ENCODE measurements at places on chromosomes 12 and 14.

GRCh38 chr12:12560587-12561370 is 1.9 kb downstream of the DUSP16 start:
- no peak for DNase-seq

- no peak for DNase-seq
Observed at GRCh38 chr12:67940780-67941243, 48.4 kb upstream of the IFNG-AS1 start.

DNA sequence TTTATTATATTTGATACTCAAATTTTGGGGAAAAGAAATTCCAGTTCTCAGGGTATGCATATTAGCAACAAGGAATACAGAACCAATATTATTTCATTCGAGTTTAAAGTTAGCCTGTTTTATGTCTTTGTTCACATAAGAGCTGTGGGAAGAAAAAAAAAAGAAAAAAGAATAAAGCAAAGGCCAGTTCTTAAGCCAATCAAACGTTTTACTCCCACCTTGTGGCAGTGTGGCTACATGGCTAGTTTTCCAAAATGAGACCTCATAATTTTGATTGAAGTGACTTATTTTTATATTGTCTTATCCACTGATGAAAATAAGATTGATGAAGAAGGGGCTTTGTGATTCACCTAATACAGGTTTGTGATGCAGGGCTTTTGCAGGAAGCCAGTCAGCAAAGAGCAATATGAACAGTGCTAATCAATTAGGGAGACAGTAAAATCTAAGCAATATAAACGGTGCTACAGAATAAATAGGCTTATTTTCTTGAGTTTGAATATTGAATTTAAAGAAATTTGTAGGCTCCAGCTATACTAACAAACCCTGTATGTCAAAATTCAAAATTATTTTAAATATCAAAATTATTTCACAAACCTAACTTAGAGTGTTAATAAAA is 624.1 kb upstream of the FOXG1 start:
- no peak for DNase-seq

DNA sequence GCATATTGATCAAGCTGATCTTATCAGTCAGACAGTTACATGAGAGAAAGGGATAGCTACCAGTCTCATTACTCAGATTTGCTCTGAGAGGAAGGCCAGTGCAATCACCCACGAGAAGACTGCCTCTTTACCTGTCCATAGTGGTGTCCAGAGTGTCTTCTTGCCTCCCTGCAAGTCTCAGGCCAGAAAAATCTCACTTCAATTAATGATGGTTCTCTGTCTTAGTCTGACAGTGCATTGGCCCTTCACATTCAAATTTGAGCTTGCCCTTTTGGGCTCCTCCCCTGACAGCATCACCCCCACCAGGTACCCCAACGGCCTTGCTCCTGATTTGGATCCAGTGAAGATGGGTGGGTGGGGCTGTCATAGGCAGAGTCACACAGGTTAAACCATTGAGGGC is at the start of gene AICDA:
Gene AICDA, minus strand, starts transcription at position 231 of the 400 bp plus-strand sequence. Its CDS starts 92 bp downstream, at position 139.
- DNase-seq, result no peak

DNA sequence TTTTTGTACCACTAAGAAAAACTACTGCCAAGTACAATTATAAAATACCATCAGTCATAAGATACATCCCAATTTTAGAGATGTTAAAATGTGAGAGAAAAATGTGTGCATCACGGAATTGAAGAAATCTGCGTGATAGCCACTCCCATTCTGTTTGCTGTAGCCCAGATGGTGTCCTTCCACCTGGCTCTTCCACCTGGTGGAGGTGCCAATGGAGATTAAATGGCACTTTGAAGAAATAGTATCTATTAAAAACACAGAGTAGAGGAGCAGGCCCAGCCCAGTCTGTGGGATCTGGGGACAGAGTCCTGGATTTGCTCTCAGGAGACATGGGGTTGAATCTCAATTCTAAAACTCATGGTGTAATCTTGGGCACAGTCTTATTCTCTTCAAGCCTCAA is 35.5 kb downstream of the TSPAN11 start:
- DNase-seq, result no peak

DNA sequence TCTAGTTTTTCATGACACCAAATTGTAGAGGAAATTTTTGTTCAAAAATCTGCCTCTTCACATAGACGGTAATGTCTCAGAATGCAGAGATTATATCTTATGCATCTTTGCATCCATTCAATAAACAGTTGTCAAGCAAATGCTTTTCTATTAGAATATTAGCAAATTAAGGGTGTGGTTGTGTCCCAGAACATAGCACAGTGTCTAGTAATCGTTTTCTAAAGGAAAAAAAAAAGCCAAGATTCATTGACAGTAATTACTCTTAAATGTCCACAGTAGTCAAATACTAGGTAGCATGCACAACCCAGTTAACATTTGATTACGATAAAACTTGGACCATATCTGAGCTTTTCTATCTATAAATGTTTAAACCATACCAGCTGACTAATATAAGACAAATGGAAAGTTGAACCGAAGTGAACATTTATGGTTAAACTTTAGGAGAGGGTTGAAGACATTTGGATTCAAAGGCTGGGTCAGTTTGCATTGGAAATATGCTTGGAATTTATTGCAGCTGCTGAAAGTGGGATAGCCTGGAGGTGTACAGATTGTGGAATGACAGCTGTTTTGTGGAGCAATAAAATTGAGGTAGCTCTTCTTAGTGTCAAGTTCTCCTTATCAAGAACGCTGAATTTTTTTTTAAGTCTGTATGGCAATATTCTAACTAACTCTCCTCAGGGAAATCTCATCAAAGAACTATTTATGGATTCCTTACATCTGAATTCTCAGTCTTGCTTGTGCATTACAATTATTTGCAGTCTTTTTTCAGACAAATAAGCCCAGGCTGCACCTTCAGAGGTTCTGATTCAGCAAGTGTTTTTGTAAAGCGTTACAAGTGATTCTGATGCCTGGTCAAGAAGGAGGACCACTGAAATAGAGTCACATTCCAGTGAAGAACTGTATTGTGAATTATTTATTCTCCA is 66.7 kb upstream of the ATP2B1 start:
- DNase-seq, result no peak

GRCh38 chr14:79856381-79856780 is 354.9 kb downstream of the DIO2 start:
- no peak for DNase-seq

DNA sequence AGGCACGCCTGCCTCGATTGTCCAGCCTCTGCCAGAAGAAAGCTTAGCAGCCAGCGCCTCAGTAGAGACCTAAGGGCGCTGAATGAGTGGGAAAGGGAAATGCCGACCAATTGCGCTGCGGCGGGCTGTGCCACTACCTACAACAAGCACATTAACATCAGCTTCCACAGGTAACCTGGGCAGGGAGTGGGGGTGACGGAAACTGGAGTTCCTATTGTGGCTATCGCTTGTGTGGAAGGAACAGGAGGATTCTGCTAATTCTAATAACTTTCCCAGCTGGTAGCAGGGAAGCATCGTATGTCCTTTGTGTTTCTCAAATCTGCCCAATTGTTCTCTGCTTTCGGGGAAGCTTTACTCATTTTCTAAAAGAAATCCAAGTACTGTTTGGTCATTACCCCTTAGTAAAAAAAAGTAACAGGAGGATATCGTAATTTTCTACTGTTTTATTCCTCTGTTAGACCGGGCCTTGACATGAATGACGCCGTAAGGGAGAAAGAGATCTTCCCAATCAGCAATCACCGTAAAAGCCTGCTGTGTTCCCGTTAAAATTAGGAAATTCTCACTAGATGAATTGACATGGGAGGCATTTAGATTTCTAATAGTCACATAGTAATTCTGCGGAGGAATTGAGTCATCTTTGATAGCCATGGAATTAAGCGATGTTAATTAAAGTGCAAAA is 449 bp downstream of the THAP2 start:
- DNase-seq, result no peak

DNA sequence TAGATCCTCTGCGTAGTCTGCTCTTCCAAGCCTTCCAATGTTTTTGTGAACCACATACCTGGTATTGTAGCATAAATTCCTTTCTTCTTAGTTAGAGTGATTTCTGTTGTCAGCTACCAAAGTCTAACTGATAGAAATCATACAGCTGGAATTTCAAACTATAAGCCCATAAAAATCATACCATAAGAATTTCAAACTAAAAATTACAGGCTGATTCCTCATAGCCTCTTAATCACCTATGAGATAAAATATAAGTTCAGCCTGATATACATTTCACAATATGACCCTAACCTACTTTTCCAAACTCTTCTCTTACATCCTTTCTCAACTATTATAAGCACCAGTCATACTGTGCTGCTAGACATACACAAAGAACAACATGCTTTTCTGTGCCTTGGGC is 64.8 kb downstream of the PTHLH start:
- DNase-seq, result no peak

DNA sequence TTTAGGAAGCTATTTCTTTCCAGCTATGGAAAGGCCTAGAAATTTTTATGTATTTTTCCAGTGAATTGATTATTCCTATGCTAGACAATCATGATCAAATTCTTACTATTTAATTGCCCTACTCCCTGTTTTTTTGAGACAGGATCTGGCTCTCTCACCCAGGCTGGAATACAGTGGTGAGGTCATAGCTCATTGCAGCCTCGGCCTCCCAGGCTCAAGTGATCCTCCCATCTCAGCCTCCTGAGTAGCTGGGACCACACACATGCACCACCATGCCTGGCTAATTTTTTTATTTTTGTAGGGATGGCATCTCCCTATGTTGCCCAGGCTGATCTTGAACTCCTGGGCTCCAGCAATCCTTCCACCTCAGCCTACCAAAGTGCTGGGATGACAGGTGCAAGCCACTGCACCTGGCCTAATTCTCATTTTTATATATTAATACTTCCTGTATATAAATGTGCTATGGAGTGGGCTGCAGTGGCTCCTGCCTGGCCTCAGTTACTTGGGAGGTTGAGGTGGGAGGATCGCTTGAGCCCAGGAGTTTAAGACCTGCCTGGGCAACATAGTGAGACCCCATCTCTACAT is 16.0 kb upstream of the MDM2 start:
- DNase-seq, result no peak

DNA sequence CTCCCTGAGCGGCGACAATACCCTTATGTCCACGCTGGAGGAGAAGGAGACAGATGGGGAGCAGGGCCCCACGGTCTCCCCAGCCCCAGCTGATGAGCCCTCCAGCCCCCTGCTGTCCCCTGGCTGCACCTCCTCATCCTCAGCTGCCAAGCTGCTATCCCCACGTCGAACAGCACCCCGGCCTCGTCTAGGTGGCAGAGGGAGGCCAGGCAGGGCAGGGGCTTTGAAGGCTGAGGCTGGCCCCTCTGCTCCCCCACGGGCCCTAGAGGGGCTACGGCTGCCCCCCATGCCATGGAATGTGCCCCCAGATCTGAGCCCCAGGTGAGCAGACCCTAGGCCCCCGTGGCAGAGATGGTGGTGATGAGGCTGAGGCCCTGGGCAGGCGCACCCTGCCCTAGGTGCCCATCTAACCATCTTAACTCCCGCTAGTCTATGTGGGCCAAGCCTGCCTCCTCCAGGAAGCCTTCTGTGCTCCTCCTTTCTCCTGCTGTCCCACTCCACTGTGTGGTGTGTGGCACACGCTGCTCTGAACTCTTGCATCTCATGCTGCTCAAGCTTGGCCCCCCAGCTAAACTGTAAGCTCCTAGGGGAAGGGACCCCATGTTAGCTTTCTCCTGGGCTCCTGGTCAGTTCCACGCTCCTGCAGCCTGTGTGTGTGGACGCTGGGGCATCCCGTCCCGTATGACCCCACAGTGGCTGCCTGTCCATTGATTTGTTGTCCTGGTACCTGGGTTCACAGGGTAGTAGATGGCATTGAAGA is 12.1 kb downstream of the MCRS1 start:
- DNase-seq, result no peak

DNA sequence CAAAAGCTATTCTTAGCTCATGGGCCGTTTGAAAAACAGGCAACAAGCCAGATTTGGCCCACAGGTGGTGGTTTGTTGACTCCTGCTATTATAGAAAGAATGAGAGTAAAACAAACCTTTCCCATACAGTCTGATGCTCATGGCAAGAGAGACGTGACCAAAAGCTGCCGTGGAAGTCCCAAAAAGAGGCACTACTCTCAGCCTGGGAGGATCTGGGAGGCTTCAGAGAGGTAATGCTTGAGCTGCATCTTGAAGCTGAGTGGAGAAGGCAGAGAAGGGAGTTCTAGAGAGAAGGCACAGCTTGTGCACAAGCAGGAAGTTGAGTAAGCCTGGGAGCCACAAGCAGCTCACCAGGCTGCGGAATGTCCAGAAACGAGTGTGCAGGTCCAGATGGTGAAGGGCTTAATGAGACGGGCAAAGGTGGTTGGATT is 9.6 kb downstream of the PLXNC1 start:
- no peak for DNase-seq

GRCh38 chr12:45232146-45232755 is 16.4 kb downstream of the ANO6 start:
- DNase-seq, result no peak

DNA sequence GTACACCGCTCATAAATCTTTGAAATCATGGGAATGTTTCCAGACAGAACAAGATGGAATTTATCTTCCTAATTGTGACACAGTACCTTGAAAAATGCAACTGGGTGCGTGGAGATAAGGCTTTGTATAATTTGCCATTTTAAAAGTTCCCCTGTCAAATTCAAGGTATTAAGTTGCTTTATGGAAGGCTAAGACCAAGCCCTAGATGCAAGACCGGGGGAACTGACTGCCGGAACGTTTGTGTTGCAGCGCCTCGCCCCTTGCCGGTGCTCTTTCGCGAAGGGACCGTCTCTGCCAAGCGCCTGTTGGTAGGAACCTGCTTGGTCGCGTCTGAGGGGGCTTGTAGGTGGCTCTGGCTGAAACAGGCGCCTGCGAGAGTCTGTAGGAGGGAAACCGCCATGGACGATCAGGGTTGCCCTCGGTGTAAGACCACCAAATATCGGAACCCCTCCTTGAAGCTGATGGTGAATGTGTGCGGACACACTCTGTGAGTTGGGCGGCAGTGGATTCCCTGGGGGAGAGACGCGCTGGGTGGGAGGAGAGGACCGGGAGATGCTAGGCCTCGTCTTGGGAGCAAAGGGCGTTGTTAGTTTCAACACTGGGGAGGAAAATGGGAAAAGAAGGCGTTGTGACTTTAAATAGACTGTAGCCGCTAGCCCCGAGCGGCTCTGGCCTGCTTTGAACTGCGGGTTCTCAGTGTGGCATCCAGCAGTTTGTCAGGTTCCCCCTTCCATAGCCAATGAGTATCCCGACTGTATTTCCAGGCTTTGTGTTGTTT is at the start of gene MNAT1:
Gene MNAT1, plus strand, starts transcription at position 297 of the 778 bp plus-strand sequence. Its CDS starts 102 bp downstream, at position 399.
- peak; percentile 61 for DNase-seq

- no peak for DNase-seq
Observed at GRCh38 chr12:132393245-132393795, 63.9 kb upstream of the GALNT9 start.

Data from stimulated activated CD8-positive, alpha-beta memory T cell treated with anti-CD3 and anti-CD28 coated beads, Interleukin-2, amount 100 ng/mL, for 48 hours (primary cell).